ENCODE measurements at places on chromosomes 12 and 14.

GRCh38 chr14:81565441-81566290 lies 32.0 kb upstream of the SEL1L start:
- no peak for DNase-seq

GRCh38 chr14:82385048-82385447 lies 851.4 kb upstream of the SEL1L start:
- DNase-seq: no peak

DNA sequence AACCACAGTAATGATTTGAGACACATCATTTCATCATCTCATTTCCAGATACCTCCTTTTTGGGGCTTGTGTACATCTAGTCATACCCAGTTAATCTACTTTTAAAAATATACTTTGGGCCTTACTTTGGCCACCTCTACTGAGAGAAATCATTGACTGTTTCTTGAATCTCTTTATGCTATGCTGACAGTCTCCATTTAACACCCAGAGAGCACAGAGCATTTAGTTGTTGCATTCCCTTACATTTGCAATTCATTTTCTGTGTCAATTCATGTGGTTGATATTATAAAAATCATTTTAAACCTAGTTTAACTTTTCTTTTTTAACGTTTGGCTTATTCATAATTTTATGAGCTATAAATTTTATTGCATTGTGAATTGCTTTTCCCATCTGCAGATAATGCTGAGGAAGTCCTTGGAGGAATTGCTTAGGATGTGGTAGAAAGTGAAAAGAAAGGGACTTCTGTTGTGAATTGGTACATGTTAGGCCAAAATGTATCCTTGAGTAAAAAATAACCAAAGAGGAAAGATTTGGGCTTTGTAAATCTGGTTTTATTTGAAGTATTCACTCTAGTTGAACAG lies 17.0 kb upstream of the SLC15A5 start:
- no peak for DNase-seq

- DNase-seq: no peak
Observed at GRCh38 chr14:93078870-93079269, 36.9 kb downstream of the ITPK1 start.

- no peak for DNase-seq
Observed at GRCh38 chr12:111870706-111871105, 28.7 kb downstream of the MAPKAPK5 start.

GRCh38 chr14:51006781-51007211 lies 62.5 kb upstream of the PYGL start:
- DNase-seq: no peak

- peak; percentile 1 for DNase-seq
Observed at GRCh38 chr14:64387232-64387781, 846 bp upstream of the MTHFD1 start.

DNA sequence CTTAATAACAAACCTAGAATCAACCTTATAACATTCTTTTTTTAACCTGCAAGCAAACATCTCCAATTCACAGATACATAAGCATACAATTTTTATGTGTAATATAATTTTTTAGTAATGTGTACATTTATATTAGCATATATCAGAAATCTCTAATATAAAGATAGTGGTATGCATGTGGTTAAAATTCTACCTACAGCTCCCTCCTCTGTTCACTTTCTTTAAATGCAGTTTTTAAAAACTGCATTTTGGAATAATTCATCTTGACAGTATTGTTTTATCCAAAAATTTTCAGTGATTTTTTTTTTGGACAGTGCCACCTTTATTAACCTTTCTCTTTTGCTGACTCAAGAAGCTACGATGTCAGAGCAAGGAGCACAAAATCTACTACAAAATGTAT lies 13.2 kb upstream of the RXYLT1 start:
- DNase-seq: no peak

GRCh38 chr12:131783915-131784541 lies 44.2 kb upstream of the MMP17 start:
- no peak for DNase-seq

DNA sequence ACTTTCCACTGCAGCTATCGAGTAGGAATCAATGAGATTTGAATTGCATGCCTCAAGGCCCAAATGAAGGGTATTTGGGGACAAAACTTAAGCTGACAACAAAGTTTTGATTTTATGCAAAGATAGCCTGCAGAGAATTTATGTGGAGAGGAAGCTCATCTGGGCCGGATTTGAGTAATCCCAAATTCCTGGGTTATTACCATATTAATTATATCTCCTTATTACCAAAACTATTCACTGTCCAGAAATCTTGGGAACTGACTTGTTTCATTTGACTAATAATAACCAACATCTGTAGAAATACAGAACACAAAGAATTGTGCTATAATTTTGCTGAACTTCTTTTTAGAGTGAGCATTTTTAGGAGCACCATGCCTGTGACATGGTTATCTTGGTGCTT lies 70.4 kb downstream of the KITLG start:
- DNase-seq: no peak

- DNase-seq: peak; percentile 31
Observed at GRCh38 chr12:121537814-121538698, 42.8 kb downstream of the KDM2B start.

- DNase-seq: no peak
Observed at GRCh38 chr12:4091016-4091743, 182.4 kb upstream of the CCND2 start.
